ENCODE measurements at places on chromosomes 2 and 18.

DNA sequence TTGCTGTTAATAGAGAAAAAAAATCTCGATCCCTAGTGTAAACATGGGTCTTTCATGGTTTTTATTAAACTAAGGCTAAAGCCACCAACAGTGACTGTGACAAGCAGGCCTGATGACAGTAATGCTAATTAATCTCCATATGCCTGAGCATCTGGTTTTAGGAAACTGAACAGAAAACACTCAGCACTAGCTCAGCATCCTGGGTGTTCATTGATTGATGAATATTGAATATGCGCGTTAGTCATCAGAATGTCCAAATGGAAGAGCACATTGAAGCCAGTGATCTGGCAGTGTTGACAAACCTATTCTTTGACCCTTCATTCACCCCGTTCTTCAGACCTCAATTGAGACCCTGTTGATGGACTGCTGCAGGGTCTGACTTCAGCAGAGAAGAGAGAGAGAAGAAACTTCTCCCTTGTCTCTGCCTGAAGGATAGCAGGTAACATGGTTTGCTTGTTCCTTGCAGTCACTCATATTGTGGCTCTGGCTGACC lies 283.8 kb downstream of the RDH14 start:
- no peak for DNase-seq

DNA sequence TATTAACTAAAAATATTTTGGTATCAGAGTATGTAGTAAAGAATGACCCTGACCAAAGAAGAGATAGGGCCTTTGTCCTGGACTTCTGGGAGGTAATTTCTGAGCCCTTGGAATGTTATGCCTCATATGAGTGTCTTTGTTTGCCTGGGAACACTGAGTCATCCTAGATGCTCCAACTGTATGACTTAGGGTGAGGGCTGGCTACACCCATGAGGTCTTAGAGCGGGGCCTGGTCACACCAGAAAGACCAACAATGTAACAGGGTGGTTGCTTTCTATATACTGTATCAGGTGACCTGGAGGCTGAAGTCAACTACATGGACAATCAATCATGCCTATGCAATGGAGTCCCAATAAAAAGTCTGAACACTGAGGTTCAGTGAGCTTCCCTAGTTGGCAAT lies 253.1 kb downstream of the MBD2 start:
- DNase-seq: no peak

DNA sequence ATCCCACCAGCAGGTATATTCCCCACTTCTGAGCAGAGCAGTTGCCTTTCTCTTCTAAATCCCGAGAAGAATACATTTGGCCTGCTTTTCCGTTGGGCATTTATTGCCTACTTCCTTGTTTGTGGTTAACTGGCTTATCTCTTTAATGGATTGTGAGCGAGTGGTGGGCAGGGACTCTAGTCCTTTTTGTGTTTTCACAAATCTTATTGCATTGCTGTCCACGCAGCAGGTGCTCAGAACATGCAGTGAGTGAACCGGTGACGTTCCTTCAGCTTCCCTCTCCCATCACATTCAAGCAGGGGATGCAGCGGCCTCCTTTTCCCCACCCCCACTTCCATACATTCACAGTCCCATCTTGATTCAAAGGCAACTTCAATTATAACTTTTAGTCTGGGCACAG lies 28.9 kb upstream of the GAREM2 start:
- DNase-seq: no peak

- DNase-seq: no peak
These were observed 30.3 kb downstream of the SERPINE2 start for GRCh38 chr2:224008702-224009261.

GRCh38 chr2:66201242-66201641 lies 233.7 kb upstream of the MEIS1 start:
- DNase-seq: no peak

DNA sequence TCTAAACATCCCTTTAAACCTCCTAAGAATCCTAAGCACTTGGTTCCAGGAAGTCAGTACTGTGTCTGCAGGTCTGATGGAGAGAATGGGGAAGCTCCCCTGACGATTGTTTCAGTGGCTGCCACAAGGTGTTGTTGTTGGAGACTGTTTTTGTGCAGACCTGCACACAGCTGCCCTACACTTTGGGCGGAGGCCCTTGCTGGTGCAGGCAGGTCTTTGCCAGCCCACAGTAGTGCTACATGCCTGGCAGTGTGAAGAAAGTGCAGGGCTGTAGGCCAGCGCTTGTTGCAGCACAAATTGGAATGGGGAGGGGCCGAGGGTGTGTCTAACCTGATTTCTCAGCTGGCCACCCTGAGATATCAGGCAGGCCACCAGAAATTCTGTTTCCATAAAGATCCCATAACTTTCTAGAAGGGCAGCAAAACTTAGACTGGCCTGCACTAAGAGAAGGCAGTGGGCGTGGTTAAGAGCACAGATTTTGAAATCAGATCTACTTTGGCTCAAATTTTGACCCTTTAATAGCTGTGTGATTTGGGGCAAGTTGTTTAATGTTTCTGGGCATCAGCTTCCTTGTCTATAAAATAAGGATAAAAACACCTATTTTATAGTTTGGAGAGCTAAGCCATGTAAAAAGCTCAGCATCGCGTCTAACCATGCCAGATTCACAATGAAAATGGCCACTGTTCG lies 83.7 kb upstream of the SLC1A4 start:
- DNase-seq: no peak

- DNase-seq: no peak
These were observed 87.9 kb downstream of the GLI2 start for GRCh38 chr2:120823551-120823950.

GRCh38 chr18:79553154-79553553 lies 126.4 kb upstream of the CTDP1 start:
- DNase-seq: no peak

DNA sequence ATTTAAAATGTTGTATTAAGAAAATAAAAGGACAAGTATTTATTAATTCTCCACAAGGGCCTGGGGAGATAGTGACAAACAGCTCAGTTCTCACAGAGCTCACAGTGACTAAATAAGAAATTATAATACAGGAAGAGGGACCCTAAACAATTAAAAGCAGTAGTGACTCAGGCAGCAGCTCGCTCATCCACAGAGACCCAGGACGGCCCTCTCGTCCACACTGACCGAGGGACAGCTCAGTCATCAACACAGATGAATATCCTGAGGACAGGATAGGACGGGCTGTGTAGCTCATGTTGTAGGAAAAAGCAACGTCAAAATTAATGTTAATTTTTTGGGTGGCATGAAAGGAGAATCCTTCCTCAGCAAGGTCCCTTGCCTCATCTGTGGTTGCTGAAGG lies 44.1 kb downstream of the PARD6G start:
- DNase-seq: no peak

GRCh38 chr2:27914805-27915175 lies 24.3 kb downstream of the BABAM2 start:
- no peak for DNase-seq

DNA sequence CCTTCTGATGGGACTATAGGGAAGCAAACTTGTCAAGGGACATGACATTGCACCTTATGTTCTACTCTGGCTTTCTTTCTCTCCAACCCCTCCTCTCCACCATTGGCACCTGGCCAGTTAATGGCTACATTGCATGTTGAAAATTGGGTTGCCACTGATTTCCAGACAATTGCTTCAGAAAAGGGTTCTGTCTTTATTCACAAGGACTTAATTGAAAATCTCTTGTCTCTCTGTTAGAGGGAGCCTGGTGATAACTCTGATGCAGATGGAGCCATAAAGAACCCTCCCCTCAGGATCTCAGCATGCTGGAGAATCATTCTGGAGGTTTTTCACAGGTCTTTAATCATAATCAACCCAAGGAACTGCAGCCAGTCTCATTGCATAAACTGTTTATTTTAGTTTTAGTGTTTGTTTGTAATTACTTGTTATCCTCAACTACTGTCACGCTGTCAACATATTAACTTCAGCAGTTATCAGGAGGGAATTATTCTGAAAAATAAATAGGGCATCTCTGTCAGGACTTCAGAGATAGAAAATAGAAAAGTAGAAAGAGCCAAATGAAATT lies 316.8 kb downstream of the RIT2 start:
- DNase-seq: no peak

- DNase-seq: no peak
These were observed 76.2 kb downstream of the CHRNA1 start for GRCh38 chr2:174688079-174688478.

DNA sequence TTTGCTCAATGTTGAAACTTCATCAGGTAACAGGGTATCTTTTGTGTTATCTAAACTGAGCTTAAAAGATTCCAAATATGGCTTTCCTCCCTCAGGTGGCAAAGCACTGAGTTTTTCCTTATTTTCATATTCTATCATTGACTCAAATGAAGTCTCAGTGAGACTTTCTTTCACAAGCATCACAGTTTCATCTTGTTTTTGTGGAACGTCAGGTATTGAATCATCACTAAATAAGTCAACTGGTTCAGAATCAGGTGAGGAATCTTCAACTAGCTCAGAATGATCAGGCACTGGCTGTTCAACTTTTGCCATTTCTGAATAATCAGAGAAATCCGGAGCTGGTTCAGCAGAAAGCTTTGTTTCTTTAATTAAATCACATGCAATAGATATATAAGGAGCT lies 24.6 kb downstream of the RTN4 start:
- no peak for DNase-seq

- DNase-seq: no peak
These were observed 5.0 kb downstream of the TACR1 start for GRCh38 chr2:75194184-75194868.

DNA sequence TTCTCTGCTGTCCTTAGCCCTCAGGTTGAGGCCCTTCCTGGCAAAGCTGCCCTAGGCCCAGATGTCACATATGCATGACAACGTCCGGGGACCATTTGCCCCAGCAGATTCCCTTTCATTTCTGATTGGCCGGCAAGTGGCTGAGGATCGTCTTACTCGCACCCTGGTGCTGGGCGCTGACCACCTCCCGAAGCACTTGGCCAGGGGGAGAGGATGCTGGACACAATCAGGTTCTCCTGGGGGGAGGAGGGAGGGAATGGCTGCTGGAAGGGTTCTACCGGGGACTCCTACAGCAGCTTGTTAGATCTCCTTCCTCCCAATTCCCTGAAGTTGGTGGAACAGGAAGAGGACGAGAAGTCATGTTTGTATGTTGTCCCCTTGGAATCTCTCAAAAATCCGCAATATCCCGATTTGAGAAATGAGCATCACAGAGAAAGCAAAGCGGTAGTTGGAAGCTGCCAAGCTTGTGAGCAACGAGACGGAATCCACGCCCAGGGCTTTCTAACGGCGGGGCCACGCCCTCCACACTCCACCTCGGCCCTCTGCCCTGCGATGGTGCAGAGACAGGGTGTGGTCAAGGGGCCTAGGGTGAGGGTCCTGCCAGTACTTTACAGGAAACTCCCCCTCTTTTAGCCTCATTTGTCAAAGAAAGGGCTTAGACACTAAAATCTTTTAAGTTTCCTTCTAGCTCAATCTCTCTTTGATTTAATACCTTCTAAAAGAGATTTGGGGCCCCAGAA lies 61.8 kb upstream of the YWHAQ start:
- no peak for DNase-seq

- DNase-seq: no peak
These were observed 14.1 kb upstream of the ZSWIM2 start for GRCh38 chr2:186862869-186863709.

- DNase-seq: no peak
These were observed 110.9 kb downstream of the STK39 start for GRCh38 chr2:168136392-168136977.

DNA sequence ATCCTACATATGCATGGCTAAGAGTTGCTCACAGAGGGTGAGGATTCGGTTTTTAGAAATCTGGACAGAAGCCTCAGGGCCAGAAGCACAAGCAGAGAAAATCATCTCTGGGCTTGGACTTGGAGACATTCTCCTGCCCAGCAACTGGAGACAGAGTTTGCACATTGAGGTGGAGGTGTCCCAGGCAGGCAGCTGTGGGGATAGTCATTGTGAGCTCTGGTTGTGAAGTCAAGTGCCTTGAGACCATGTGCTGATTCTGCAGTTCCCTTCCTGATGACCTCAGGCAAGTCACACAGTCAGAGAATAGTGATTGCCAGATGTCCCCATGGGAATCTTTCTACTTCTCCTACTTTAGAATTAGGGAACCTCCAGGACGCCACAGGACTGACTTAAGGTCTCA lies 108.4 kb upstream of the LDAH start:
- DNase-seq: no peak

DNA sequence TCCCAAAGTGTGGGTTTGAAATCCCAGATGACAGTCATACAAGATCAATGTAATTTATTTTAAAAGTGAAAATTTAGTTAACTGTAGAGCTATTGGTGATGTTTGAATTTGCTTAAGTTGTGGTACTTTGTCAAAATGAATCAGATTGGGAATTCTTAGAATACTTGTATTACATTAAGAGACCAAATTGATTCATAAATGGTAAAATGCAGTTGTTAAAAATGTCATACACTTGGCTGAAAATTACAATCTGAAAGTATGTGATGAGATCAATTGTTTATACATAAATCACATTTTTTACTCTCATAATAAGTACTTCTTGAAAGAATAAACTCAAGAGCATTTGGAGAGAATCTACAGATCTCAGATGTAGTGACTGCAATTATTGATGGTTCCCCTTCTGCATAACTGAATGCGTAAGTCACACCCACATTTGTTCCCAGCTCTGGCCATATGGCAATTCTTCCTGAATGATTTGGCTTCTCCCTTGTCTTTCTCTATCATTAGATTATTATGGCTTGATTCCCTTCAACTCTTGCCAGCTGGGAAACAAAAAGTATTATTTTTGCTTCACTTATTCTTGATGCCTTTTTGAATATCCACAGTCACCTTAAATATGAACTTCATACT lies 558.5 kb downstream of the CPS1 start:
- DNase-seq: no peak

GRCh38 chr2:207045531-207045930 lies 106.2 kb downstream of the CPO start:
- no peak for DNase-seq

- no peak for DNase-seq
These were observed 3.2 kb downstream of the KIF1A start for GRCh38 chr2:240816584-240817495.

- DNase-seq: no peak
These were observed 24.2 kb downstream of the CNRIP1 start for GRCh38 chr2:68295516-68295915.

DNA sequence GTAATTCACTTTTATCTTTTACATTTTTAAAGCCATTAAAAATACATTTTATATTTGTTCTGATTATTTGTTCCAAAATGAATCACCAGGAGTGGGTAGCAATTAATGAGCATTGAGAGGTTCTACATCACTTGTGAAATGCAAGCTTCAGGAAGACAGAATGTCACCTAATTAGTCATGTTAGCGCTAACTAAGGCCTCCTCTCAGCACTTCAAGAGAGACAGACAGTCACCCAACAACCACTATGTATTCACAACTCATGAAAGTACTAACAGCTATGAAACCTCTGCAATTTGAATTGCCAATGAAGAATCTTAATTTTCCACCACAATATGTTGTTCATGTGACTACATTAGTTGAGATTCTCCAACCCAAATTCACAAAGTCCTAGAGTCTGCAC lies 611.0 kb downstream of the KCNJ3 start:
- DNase-seq: no peak

GRCh38 chr2:176854878-176855277 lies 357.7 kb upstream of the HNRNPA3 start:
- no peak for DNase-seq

- no peak for DNase-seq
These were observed 35.2 kb upstream of the TEX51 start for GRCh38 chr2:126863336-126864015.

- DNase-seq: no peak
These were observed 53.7 kb upstream of the BIN1 start for GRCh38 chr2:127160676-127161075.
